ENCODE measurements at places on chromosomes 13 and 19.

DNA sequence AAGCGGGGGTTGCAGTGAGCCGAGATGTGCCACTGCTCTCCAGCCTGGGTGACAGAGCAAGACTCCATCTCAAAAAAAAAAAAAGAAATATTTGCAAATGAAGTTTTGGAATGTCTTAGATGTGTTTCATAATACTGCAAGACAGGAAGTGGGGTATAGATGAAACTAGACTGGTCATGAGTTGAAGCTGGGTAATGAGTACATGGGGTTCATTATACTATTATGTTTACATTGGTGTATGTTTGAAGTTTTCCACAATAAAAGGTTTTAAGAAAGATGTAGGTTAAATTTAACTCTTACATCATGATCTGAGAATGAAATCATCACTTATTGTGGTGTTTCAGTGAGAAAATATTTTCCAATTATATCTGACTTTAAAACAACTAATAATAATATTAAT, 19.0 kb downstream of the FNDC3A start:
- DNase-seq: no peak

DNA sequence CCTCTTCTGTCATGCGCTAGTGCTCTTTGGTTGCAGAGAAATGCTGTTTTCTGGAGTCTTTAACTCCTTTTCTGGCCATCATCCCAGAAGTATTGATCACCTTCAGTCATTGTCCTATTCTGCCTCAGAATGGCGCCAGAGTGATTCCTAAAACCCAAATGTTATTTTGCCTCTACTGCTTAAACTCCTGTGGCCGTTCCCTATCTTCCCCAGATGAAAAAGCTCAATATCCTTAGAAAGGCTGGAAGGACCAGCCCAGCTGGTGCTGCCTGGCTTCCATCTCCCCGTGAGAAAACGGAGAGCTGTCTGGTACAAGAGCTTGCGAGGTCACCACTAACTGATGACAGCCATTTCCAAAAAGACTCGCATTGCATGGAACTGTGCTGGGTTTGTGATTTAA, 179.1 kb downstream of the RBM26 start:
- DNase-seq: no peak

DNA sequence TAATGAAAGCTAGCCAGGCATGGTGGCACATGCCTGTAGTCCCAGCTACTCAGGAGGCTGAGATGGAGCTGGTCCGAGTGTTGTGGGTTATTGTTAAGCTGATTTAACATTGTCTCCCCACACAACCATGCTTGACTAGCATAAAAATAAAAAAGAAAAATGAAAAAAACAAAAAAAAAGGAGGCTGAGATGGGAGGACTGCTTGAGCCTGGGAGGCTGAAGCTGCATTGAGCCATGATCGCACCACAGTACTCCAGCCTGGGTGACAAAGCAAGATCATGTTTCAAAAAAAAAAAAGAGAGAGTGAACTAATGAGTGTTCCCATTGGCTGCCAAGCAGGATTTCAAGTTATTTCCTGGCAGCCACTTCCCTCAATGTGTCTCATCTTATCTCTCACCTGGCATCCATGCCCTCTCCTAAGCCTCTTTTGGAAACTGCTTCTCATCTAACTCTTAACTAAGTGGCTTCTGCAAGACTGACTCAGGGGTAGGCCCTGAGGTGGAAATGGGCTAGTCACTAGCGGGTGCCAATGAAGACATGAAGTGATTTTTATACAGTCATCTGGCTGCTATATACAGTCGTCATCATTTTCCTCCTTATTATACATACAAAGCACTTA, 4.9 kb downstream of the THAP8 start:
- DNase-seq: no peak

DNA sequence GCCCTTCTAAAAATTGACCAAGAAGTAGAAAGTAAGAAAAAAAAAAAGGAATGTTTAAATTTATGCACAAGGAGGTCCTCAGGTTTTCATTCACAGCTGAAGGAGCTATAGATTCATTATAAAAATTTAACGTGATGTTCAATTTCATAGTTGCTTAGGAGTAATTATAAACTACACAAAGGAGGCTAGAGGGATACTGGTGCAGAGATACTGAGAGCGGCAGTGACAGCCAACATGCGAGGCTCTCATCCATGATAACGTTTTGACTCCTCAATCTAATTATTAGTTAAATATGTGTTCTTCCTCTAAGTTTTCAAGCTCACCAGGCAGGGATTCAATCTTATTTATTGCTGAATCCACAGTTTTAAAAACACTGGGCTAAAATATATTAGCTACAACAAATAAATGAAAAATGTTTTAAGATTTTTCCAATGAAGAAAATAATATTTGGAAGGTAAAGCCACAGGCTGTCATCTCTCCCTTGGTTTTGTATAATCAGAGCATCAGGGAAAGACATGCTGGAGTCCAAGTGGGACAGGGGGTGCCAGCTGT, 49.8 kb upstream of the TRPC4 start:
- no peak for DNase-seq

GRCh38 chr19:38713227-38713649, 31.0 kb downstream of the CAPN12 start:
- DNase-seq: peak; percentile 41

DNA sequence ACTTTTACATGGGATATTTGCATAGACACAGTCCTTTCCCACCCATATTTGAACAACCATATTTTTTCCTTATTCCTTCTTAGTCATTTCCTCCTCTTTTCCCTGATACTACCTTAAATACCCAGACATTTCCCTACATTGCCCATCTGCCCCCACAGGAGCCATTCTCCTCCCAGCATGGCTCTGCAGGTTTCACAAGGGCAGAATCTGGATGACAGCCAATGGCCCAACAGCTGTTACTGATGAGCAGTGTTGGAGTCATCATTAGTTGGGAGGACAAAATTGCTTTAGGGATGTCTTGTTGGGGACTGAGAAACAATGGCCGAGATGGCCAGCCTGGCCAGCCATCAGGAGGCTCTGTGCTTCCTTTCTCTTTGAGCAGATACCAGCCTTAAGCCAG, 209.5 kb downstream of the KLF5 start:
- peak; percentile 38 for DNase-seq

DNA sequence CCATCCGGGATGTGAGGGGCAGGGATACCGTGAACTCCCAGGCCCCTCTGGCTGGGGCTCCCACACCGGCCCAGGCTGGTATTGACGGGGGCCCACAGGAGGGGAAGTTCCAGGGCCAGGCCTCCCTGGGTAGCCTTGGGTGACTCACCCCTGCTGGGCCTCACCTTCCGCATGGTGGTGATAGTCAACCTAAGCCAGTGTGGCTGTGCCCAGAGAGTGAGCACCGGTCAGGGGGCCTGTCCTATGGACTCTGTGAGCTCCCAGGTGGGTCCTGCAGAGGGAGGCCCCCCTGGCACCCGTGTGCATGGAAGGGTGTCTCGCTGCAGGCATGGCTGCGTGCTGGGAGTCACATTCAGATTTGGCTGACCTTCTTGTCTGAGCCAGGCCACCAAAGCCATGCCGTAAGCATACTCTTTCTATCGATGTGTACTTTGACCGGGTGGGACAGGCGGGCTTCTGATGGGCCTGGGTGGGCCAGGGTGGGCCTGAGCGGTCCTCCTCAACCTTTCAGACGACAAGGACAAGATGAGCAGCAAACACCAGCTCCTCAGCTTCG, 27.6 kb downstream of the DHX34 start:
- no peak for DNase-seq

GRCh38 chr13:20394506-20394905, 131.2 kb downstream of the CRYL1 start:
- no peak for DNase-seq

- no peak for DNase-seq
Measured at GRCh38 chr19:13977803-13978202, 25.5 kb downstream of the DCAF15 start.
